IPS-NIHi11 (cell line): ENCODE measurements at places on chromosomes 7 and 10.
A peak's percentile ranks its signal among the peaks of the same experiment; 100 is the strongest.

GRCh38 chr10:101615525-101616116 is 27.5 kb downstream of the DPCD start:
- no peak for DNase-seq

DNA sequence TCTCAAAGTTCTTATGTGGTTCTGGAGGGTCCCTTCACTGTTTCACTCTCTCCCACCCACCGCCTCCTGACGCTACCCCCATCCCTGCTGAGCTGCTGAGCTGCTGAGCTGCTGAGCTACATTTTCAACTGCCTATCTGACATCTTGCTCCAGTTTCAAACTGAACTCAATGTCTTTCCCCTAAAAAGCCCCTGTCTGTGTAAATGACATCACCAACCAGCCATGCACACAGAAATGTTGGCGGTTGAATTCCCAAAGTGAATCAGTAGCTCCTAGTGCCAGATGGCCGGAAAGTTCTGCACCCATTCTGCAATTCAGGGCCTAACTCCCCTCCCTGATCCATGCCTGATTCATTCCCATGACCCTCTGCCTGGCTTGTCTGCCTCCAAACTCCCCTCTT is 71.2 kb downstream of the WNT2 start:
- DNase-seq, result no peak

GRCh38 chr10:35758076-35758475 is 116.0 kb upstream of the FZD8 start:
- no peak for DNase-seq

DNA sequence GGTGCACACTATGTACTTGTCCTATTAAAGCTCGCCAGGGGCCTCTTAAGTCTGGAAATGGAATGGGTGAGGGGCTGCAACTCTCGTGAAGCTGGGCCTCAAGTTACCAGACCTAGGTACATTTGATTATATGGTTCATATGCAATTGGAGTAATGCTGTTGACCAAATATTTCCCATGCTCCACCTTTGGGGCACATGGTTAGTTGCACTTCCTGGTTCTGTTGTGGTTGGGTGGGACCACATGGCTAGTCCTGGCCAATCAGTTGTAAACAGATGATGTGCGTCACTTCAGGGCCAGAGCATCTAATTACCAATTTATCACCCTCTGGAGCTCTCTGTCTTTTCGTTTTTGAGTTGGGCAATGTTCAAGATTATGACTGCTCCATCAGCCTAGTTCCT is 39.5 kb upstream of the OPN4 start:
- DNase-seq, result no peak

- no peak for DNase-seq
Observed at GRCh38 chr10:104264783-104265182, 4.2 kb upstream of the GSTO2 start.

DNA sequence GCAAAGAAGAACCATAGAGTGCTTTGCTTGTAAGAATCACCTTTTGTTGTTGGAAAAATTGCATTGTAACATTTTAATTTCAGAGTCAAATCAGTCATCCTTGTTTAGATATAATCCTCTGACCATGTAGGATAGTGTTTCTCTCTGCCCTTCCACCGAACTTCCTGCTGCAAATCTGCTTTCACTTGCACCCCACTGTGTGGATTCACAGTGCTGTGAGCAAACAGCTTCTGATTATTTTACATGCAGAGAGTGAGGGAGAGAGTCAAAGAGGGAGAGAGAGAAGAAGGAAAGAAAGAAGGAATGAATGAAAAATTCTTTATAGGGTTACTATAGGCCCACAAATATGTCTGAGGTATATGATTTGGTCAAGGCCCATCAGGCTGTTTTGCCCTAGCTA is 30.0 kb upstream of the SEM1 start:
- no peak for DNase-seq

- peak; percentile 66 for DNase-seq
Observed at GRCh38 chr7:50632561-50633413, 67.6 kb upstream of the DDC start.

DNA sequence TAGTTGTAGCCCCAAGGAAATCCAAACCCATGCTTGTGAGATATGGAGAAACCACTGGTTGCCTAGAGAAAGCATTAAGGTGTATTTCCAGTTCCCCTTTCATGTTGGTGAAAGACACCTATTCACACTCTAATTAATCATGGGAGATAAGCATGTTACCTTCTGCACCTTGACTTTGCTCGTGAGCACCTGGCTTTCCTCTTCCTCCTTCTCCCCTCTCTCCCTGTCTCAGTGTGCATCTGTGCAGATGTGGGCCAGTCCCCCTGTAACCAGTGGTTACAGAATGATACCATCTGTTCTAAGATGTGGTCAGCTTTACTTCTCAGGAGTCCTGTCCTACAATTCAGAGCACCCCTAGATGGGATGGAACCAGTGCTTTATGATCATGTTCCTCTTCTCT is 160.6 kb downstream of the LCOR start:
- DNase-seq, result no peak

GRCh38 chr10:24462291-24462813 is 253.4 kb downstream of the KIAA1217 start:
- DNase-seq, result no peak

DNA sequence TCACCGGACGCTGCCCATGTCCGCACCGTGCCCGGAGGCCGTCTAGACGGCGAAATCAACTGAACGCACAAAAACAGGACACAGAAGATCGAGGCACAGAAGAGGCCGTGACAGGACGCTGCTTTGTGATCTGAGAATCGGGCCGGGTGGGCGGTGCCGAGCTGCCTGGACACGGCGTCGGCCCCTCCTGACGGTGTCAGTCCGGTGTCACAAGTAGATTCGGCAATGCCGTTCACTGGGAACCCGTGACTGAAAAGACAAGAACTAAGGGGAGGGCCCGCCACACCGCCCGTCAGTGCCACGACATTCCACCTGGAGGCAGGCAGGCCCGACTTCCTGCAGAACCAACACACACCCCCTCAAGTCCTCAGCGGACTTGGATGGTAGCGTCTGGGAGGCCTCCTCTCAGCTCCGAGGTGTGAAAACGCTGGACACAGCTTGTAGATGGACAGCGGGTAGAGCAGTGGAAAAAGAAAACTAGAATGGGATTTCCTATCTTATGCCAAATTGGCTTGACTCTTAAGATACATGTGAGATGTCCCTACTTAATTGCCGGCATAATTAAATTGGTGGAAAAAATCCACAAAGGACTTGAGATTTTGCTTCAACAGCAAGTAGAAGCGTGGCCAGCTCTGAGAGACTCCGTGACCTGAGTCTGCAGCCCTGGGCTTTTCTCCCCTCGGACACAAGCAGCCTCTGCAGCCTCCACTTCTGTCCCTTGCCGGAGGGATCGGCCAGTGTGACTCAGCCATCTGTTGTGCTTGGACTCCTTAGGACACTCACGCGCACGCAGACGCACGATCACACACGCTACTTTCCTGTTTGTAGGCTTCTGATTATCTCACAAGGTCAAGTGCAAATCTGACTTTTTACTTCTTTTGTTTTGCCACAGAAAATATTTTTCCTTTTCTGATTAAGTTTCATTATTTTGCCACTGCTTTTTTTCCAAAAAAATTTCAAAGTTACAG is 269.0 kb downstream of the DIP2C start:
- no peak for DNase-seq

DNA sequence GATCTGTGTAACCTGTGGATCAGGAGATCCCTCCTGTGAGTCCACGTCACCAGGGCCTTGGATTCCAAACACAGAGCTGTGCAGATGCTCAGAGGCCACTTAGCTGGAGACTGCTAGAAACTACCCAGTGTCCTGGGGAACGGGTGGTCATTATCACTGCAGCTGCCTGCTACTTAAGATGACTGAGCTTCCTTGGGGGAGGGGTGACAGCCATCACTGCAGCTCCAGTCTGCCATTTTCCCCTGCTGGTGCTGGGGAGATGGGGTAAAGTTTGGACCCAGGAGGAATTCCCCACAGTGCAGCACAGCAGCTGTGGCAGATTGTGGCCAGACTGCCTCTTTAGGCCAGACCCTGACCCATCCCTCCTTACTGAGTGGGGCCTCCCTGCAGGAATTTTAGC is 78.8 kb upstream of the VOPP1 start:
- DNase-seq, result no peak

DNA sequence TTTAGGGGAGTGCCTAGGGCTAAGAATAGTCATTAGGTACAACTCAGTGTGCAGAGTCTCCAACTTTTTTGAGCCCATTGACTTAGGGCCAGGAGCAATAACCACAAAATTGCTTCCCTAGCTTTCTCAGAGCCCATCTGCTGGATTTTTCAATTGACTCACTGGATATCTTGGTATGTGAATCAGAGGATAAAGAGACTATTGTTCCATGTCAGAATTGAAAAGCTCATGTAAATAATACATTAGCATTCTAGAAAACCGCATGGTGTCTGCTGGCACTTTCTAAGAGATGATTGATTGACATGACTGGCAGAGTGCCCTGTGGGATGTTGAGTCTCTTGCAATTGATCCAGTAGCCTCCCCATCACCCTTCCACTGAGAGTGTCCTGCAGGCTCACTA is 246.2 kb downstream of the CCDC7 start:
- no peak for DNase-seq

DNA sequence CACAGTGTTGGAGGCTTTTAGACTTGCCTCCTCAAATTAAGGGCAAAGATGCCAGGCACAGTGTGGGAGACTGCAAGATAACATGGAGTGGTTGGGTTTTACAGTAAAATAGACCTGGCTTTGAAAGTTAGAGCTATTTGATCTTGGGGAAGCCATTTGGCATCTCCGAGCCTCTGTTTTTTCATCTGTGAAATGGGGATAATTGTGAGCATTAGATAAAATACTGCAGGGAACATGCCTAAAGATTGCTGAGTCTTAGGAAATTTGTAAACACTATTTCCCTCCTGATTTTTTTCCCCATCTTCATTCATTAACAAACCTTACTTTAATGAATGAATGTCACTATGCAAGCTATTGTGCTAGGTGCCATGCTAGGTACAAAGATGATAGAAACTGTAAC is 241.3 kb upstream of the SLC26A5 start:
- DNase-seq, result no peak

DNA sequence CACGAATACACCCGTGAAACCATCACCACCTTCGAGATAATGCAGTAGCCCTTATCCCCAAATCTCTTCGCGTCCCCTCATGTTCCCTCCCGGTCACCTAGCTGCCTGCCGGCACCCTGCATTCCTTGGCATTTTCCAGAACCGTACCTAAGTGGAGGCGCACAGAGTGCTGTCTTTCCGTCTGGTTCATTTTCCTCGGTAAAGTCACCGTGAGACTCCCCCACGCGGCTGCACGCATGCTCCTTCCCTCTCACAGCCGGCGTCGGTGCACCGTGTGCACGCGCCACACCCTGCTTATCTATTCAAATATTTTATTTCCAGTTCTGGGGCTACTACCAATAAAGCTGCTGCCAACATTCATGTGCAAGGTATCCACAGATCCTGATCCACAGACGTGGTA is 65.5 kb upstream of the NKX6-2 start:
- peak; percentile 2 for DNase-seq

DNA sequence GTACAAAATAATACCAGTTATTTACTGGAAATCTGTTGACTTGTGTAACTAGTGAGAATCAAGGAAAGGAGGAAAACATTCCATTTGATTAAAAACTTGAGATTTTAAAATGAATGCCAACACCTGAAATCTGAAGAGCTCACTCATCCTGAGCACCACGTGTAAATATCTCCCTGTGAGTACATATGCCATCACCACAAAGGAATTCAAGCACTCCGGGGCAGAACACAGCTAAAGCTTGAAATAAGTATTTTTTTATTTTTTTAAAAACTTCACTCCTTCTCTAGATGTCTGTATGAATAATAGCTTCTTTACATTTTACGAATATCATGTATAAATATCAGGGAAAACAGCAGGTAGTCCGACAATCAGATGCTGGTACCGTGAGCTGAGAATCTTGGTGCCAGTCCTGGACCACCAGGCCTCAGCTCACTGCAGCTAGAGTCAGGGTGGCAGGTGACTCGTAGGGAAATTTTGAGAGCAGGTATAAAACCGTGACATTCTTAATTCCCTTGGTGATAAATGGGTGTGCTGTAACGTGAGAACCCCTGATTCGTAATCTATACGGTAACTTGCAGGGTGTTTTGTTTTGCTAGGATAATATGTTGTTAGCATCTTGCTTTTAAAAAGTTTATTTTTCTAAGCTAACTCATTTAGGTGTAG is 12.7 kb downstream of the LMTK2 start:
- DNase-seq, result no peak

DNA sequence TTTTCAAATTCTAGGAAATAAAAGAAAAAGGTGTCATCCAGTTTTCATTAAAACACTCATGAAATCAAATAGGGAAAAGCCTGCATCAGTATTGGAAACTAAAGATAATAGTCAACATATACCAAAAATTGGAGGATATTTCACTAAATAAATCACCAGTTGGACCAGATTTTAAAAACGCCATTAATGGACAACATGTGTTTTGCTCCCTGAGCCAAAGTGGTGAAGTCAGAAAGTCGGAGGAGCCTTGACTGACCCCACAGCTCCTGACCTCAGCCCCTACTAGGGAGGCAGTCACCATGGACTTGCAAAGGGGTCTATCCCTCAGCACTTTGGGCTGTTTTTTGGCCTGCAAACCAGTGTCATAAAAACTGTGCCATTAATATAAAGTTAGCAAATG is 98.3 kb upstream of the SEC61G start:
- DNase-seq, result no peak

GRCh38 chr7:73668103-73668885 is 663 bp downstream of the VPS37D start:
- DNase-seq, result peak; percentile 52

DNA sequence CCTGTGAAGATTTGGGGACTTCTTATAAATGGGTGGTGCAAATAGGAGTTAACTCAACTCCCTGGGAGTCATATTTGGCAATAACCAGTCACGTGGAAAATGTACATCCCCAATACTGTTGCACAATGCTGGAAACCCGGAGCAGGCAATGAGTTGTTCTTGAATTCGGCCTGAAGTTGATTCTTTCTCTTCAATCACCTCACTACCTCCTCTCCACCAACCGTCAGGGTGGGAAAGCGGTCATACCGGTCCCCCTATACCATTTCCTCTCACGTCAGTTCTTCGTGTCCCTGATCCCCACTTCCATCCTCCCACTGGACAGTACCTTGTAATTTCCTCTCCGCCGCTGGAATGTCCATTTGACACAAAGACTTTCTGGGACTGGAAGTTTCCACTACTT is 2.8 kb downstream of the GIMAP5 start:
- DNase-seq, result no peak

GRCh38 chr7:133535308-133535707 is 282.4 kb downstream of the EXOC4 start:
- DNase-seq, result no peak

DNA sequence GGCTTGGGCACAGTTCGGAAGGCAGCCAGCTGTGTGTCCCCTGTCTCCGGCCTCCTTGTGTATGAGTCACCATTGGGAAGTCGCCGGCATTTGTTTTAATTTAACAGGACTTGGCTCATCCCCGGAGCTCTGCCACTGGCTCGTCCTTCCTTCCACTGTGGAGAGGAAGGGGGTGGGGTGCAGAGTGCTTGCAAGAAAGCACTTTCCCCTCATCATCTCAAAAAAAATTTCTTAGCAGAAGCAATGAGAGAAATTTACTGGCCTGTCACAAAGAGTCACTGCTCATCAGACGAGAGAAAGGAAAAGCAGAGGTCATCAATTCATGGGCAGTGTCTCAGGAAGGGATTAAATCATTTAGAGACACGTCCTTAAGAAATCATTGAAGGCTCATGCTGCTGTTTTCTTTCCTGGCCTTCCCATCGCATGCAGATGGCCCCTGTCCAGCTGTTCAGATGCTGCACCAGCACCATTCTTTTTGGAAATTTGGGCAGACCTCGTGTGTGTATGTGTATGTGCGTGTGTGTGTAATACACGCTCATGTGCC is 93.3 kb downstream of the BMS1 start:
- no peak for DNase-seq
